Brain (organoid and tissue), 16 donors: ENCODE measurements at places on chromosomes 6 and 20.
A peak's percentile ranks its signal among the peaks of the same experiment; 100 is the strongest.

DNA sequence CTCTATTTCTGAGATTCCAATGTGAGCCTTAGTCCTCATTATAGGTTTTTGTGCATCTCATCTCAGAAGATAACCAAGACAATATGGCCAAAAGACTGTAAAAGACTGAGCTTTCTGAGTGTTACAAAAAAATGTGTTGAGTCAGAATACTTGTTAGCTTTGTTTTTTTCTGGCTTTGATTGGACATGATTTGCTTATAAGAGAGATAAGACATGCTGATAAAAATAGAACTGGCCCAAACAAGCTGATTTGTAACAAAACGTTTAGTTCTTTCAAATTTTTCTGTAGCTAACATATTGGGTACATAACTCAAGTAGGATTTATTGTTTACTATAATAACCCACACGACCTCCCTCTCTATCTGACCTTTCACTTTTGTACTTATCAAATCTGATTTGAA is 32.9 kb downstream of the FILIP1 start:
- DNase-seq, result no peak

DNA sequence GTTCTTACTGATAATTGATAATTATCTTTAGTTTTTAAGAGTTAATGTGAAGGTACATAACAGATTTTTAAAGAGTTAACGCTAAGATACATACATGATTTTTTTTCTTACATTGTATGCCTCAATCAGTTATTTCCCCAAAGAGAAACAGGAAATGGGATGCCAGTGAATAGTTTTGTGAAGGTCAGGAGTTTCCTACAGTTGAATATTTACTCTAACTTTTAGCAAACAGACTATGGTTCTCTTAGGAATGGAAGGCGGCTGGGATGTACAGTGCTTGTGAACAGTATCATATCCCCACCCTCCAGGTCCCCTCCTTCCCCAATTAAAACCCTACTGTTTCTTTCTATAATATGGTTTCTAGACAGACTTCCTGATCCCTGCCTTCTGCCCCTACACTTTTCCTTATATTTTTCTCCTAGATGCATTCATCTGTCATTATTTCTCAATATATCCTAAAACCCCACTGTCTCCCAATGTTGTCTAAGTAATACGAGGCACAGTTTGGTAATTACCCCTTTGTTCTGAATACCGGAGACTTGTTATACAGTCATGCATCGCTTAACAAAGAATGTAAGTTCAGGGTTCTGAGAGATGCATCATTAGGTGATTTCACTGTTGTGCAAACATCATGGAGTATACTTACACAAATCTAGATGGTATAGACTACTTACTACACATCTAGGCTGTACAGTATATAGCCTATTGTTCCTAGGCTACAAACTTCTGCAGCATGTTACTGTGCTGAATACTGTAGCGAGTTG is 29.2 kb downstream of the SLC35A1 start:
- DNase-seq, result no peak

- DNase-seq, result no peak
Measured at GRCh38 chr20:50558483-50558925, 48.3 kb downstream of the PTPN1 start.

GRCh38 chr6:150535151-150535804 is 64.4 kb upstream of the PLEKHG1 start:
- no peak for DNase-seq

DNA sequence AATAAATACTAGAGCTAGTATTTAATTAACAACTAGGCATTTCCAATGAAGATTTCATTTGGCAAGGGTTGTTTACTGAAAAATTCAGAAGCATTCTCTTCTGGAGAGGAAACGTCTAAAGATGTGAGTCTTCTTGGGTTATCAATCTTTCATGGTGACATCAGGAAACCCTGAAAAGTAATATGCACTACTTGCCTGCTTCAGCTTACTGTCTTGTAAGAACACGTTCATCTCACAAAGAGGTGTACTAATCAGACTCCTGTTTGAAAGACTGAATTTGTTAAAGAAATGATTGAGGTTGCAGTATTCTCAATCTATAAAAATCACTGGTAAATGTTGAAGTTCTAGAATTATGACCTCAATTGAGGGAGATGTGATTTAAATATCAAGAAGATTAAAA is 16.9 kb downstream of the PLEKHG1 start:
- no peak for DNase-seq

DNA sequence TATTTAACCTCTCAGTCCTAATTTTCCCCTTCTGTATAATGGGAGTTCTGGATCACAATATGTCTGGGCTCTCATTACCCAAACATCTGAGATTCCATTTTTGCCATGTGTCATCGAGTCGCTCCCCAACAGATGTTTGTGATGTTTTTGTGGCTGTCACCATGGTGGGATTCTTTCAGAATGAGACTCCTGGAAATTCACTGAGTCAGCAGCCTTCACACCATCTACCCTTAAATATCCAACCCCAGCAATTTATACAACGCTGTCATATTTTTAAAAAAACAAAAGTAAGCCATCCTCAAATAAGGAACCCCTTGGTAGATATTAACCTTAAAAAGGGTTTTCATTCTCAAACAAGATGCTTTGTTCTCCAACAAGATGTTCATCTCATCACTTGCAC is 20.9 kb downstream of the NRSN1 start:
- DNase-seq, result no peak

DNA sequence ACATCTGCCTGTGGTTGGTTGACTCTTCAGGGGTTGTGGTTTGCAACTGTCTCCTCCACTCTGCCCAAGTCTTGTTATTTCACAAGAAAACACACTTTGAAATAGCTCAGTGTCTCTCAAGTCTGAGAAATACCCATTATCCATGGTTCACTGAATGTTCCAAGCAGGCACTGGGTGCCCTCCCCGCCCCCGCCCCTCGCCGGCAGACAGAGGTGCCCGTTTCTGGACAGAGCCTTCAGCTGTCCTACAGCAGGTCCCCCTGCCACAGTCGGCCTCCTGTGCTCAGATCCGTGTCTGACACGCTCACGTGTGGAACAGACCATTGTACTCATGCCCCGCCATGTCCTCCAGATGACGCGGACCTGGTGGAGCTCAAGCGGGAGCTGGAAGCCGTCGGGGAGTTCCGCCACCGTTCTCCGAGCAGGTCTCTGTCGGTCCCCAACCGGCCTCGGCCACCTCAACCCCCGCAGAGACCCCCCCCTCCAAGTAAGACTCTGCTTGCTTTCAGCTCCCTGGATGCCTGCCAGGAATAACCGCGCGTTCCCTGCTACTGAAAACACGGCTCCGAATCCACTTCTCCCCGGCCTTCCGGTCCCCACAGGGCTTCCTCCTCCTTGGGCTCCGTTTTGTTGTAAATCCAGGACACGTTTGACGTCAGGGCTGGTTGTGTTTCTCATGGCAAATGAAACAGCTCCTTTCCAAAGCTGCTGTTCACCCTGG is 81.4 kb downstream of the SERAC1 start:
- peak; percentile 42 for DNase-seq

GRCh38 chr6:166618866-166619761 is 7.9 kb downstream of the RPS6KA2 start:
- no peak for DNase-seq

DNA sequence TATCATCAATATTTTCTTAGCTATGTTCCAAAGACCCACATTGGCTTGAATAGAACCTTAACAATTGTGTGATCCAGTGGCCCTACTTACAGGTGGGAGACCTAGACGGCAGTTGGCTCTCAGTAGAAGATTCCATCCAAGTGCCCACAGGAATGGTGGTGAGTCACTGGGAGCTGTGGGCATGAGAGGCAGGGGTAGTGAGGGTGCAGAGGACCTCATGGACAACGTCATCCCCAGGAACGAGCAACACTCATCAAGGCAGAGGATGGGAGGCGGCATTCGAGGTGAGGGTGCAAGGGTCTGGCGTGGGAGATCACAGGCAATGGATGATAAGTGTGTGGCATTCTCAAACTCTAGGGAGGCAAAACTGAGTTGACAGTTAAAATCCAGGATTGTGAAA is 17.5 kb upstream of the SPO11 start:
- DNase-seq, result no peak

- DNase-seq, result no peak
Measured at GRCh38 chr20:48069596-48069995, 284.3 kb upstream of the SULF2 start.

GRCh38 chr6:121503589-121503991 is 68.1 kb downstream of the GJA1 start:
- DNase-seq, result no peak
